ENCODE measurements at places on chromosomes 11 and 22. TPM values are rescaled to one million over a fixed set of nuclear protein-coding genes. Genes with fewer than 3 reads are reported as not detected.

Gene ZBTB16
- 9.3 TPM for total RNA-seq

Gene IL17RA
- 11.9 TPM for total RNA-seq

Gene SCGB1D2
- not detected for total RNA-seq

Gene ADAMTS8
- not detected for total RNA-seq

Gene SEPTIN3
- not detected for total RNA-seq

Gene OR51E2
- total RNA-seq, result not detected

Gene HBE1
- not detected for total RNA-seq

Gene SULT4A1
- total RNA-seq, result not detected

Gene UCP3
- total RNA-seq, result 0.07 TPM

Gene OTOG
- not detected for total RNA-seq

Gene MRPL11
- 94.8 TPM for total RNA-seq

Gene MOV10L1
- 6.7 TPM for total RNA-seq

Gene VSIG2
- 0.07 TPM for total RNA-seq

Gene MMP1
- total RNA-seq, result 3,905 TPM

Gene GLB1L3
- total RNA-seq, result not detected

Gene ACAD8
- total RNA-seq, result 18.5 TPM

All from mammary microvascular endothelial cell (primary cell).